ENCODE measurements at places on chromosomes 2 and 18.

GRCh38 chr2:20433249-20433648, 13.6 kb upstream of the RHOB start:
- no peak for DNase-seq

DNA sequence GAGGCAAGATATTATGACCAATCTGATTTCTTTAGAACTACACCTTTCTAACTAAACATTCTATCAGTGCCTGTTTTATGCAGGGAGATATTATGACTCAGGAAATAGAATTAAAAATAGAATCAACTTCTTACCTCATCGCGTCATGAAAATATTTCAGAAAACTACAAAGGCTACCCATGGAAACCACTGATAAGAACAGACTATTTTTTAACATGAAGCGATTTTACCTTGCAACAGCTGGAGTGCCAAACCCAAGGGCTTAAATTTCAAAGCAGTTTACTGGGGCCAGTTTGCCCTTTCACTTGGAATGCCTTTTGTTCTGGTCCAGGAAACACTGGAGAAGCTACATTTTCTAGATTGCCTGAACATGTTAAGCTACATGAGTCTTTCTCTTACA, 304.8 kb upstream of the CCDC68 start:
- DNase-seq, result no peak

GRCh38 chr2:221518201-221518934, 53.7 kb downstream of the EPHA4 start:
- no peak for DNase-seq

GRCh38 chr2:113064898-113065297, 2.9 kb upstream of the IL1F10 start:
- DNase-seq, result no peak

GRCh38 chr2:149808556-149808955, 221.0 kb upstream of the MMADHC start:
- no peak for DNase-seq

DNA sequence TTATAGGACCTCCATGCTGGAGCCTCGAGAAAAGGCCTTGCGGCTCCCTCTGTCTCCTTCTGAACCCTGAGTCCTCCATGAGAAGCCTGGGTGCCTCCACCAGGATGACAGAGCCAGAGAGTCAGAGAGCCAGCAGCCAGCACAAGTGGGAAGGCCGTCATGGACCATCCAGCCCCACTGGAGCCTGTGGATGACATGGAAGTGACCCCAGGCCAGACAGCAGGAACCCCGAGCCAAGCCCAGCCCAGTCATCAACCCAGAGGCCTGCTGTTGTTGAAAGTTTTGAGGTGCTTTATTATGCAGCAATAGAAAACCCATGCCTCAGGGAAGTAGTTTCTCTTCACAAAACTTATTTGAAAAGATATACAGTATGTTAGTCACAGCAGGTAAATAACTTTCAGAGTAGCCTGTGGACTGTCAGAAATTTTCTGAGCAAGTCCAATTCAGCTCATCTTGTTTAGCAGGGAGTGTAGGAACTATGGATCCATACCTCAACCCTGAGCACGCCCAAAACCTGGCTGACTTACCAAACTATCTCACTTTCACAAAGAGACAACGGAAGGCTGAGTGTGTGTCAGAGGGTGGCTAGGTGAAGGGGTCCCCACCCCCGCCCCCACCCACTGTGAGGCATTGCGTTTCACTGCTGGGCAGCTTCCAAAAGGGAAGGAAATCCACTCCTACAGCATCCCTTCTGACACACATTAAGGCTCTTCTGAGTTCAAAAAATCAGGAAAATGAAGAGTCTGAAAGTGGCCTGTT, 79.9 kb upstream of the NDUFV2 start:
- DNase-seq, result no peak

GRCh38 chr2:190534310-190535120, at the start of gene NEMP2:
Gene NEMP2, minus strand, starts transcription at chr2:190534722. Its CDS starts 67 bp downstream, at chr2:190534655.
- DNase-seq, result peak; percentile 76

DNA sequence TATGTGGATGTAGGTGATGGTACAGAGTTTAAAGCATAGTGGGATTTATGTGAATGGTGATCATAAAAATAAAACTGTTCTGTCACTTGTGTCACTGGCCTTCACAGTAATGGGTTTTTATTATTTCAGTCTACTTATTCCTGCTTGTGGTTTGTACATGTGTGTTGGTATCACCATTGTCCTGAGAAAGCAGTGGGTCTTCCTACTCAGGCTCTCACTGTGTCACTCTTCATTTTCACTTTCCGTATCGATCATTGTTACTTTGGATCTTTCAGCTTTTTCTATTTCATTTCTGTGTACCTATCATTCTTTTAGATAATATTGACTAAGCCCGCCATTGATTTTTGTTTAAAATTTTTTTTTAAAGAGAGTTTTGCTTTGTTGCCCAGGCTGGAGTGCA, 7.4 kb downstream of the MRPL30 start:
- no peak for DNase-seq

- no peak for DNase-seq
These were observed 34.7 kb downstream of the AGPS start for GRCh38 chr2:177427316-177427715.

- no peak for DNase-seq
These were observed 101.8 kb upstream of the FZD5 start for GRCh38 chr2:207871506-207871905.
